Hematopoietic multipotent progenitor cell (in vitro differentiated cells): ENCODE measurements at places on chromosomes 7 and 10. TPM values are rescaled to one million over a fixed set of nuclear protein-coding genes. Genes with fewer than 3 reads are reported as not detected.

DNA sequence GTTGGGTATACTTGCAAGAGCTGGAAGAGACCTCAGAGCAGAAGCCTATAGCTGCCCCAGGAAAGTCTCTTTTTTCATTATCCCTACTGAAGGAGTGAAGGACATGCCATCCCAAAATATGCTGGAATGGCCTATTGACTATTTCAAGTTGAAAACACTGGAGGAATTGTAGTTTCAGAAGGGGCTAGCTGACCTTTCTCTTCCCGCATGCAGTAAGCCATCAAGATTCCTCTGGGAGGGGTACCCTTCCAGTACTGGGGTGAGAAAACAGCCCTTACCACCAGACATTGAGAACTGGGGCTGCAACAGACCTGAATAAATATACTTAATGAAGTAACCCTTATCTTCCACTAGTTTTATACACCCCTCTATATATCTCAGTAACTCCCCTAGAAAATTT is 41.7 kb downstream of the CHCHD3 start:
- DNase-seq, result no peak

- DNase-seq, result no peak
Measured at GRCh38 chr7:98315318-98315993, 34.0 kb downstream of the BRI3 start.

GRCh38 chr10:76543655-76544054 is 1094.0 kb downstream of the KCNMA1 start:
- DNase-seq, result no peak

GRCh38 chr7:123635551-123636359 is 19.9 kb upstream of the LMOD2 start:
- DNase-seq, result no peak

DNA sequence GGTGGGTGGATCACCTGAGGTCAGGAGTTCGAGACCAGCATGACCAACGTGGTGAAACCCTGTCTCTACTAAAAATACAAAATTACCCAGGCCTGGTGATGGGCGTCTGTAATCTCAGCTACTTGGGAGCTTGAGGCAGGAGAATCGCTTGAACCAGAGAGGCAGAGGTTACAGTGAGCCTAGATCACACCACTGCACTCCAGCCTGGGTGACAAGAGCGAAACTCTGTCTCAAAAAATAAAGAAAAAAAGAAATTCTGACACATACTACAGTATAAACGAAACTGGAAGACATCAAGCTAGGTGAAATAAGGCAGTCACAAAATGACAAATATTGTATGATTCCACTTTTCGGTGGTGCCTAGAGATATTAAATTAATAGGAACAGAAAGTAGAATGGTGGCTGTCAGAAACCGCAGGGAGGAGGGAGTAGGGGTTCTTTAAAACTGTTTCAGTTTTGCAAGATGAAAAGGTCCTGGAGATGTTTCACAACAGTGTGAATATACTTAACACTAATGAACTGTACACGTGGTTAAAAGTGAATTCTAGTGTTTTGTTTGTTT is 23.2 kb downstream of the PILRA start:
- no peak for DNase-seq

DNA sequence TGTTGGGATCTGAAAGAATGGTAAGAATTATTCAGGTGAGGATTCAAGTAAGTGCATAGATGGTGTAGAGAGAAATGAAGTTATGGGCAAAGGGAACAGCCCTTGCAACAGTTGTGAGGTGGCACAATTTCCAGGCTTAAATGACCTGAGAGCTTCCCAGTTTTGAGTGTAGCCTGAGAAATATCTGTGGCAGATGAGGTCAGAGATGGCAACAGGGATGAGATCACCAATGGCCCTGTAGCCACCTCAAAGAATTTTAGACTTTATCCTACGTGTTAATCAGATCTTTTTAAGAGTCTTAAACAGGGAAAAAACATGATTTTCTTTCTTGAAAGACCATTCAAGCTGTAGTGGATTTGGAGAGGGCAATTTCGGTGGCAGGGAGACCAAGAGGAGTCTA is 1.9 kb upstream of the NRF1 start:
- DNase-seq, result no peak

- no peak for DNase-seq
Measured at GRCh38 chr10:104368381-104368780, 14.7 kb downstream of the CFAP58 start.

GRCh38 chr10:10313149-10313835 is 704.4 kb upstream of the CELF2 start:
- no peak for DNase-seq

DNA sequence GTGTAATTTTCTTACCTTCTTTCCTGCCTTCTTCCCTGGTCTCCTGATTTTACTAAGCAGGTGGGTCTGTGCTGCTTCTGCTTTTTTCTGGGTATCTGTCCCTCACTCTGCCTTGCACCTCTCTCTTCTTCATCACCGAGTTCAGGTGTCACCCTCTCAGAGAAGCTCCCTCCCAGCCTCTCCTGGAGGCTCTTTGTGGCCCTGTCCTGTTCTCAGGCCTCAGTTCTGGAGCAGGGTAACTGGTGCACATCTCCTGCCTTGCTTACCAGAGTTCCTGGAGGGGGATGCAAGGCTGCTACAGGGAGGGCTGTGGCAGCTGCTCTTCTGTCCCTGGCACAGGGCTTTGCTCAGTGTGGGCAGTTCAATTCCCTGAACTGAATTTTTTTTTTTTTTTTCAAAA is 66.1 kb downstream of the RBM33 start:
- no peak for DNase-seq

- DNase-seq, result no peak
Measured at GRCh38 chr10:72981882-72982529, 27.4 kb upstream of the PLA2G12B start.

- no peak for DNase-seq
Measured at GRCh38 chr10:124564881-124565280, 103.3 kb downstream of the LHPP start.

DNA sequence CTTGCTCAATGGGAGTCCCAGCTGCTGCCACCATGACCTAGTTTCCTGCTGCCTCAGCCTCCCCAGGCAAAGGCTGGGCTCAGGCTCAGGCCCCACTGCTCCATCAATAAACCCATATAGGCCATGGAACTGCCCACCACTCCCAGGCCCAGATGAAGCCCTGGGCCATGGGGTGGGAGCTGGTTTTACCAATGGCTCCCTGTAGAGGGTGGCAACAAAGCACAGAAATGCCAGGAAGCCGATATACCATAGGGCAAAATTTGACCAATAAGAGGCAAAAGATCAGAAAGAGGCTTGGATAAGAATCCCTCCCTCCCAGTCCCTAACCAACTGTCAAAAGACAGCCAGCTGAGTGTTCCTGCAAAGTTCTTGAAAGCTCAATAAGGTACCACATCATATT is 101.8 kb upstream of the DOCK1 start:
- no peak for DNase-seq

- DNase-seq, result no peak
Measured at GRCh38 chr10:132420981-132421846, 24.2 kb downstream of the PWWP2B start.

Gene STEAP2
- under 0.01 TPM for total RNA-seq

Gene POM121L12
- not detected for total RNA-seq

Gene PNLIPRP2
- not detected for total RNA-seq

Gene PTCD1
- total RNA-seq, result 8.9 TPM

Gene NRF1
- 23.7 TPM for total RNA-seq
